MG63 (cell line): ENCODE measurements at places on chromosomes 3 and 15. TPM values are rescaled to one million over a fixed set of nuclear protein-coding genes. Genes with fewer than 3 reads are reported as not detected.

CYB561D2 gene
- 21.9 and 35.5 TPM in 2 replicates for total RNA-seq

DNA sequence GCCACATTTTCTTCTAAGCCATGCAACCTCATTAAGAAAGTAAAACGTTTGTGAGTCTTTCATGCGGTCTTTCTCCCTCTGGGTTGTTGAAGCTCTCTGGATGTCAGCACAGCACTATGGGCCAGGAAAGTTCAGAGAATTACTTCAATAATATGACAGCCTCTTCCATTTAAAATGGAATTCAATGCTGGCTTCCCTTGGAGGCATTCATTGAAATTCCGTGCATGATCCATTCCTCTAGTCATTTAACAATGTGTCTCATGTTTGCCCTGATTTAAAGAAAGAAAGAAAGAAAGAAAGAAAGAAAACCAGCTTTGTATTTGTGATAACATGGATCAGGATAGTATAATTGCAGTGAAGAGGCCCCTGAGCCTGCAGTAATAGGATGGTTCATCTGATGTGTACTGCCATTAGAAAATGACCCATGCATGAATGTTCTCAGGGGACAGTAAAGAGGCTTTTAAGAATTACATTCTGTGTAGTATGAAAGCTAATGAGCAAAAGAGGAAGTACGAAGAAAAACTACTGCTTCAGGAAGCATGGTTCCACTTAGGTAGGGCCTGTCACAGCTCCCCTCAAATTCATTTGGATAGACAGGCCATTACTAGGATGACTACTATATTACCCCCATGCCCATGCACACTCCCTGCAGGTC, 146.0 kb downstream of the ARPP21 start:
- no peak for DNase-seq

- no peak for DNase-seq
These were observed 12.5 kb downstream of the P2RY14 start for GRCh38 chr3:151265866-151266265.

ADAMTS9 gene
- not detected in 2 replicates for total RNA-seq

GRCh38 chr15:56804938-56805337, 71.6 kb upstream of the ZNF280D start:
- DNase-seq: no peak

GRCh38 chr3:127867986-127868385, 45.7 kb upstream of the MGLL start:
- DNase-seq: no peak

- no peak for DNase-seq
These were observed 93.2 kb downstream of the DGKG start for GRCh38 chr3:186268616-186269448.

DNA sequence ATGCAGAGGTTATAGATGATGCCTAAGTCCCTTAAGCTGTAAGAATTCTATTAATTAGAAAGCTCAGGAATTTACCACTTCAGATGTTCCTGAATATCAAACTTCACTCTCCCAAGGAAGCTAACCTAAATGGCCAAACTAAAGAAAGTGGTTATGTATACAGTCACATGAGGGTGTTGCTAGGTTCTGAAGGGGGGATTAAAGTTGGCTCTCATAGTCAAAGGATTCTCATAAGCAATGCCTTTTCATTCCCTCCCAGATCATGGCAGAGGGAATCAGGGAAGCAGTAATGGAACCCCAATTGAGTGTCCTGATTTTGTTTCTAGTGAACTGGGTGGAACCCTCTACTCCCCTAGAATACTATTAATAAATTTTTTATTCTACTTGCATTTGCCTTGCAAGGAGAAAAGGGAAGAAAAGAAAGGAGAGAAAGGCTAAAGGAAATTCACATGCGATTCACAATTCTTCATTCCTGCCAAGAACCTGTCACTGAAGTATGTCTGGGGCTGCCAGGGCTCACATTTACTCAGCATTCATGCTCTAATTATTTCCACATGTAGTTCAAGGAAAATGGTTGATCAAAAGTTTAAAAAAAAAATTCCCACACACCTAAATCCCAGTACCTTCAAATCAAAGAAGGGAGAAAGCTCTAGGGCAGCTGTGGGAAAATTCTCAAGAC, 25.1 kb downstream of the FSTL1 start:
- peak; percentile 62 for DNase-seq

GRCh38 chr3:48058091-48058490, 41.9 kb upstream of the MAP4 start:
- peak; percentile 16 for DNase-seq

PLCH1 gene
- total RNA-seq: not detected in 2 replicates

DNA sequence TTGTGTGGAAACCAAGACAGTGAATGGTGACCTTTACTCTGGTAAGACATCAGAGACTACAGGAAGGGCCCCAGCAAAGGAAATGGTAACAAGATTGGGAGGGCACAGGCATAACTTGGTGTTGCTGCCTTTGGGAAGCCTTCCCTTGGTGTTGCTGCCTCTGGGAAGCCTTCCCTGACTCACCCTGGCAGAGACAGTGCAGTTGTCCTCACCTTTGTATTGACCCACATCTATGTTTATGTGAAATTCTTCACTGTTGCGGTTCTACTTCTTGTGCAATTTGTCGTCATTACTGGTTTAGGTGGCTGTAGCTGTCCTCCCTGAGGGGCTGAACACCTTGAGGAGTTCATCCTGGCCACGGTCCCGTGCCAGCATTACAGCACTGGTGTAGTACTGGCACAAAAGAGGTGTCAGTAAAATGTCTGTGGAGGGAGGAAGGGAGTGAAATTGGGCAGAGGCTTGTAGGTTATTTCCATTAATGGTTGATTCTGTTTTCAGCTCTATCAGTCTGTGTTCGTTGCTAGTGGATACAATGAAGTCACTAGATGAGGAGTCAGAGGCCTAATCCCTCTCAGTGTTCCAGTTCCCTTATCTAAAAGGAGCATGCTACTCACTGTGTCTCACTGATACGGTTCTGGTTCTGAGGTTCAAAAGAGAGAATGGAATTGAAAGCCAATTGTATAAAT, 21.6 kb downstream of the IFT122 start:
- no peak for DNase-seq

GRCh38 chr3:62558549-62559112, 185.3 kb upstream of the FEZF2 start:
- no peak for DNase-seq

C3orf85 gene
- total RNA-seq: not detected in 2 replicates

- DNase-seq: no peak
These were observed 133.3 kb downstream of the EPHB1 start for GRCh38 chr3:134928392-134928791.

GRCh38 chr3:126983653-126984390, 907 bp downstream of the PLXNA1 start:
- peak; percentile 55 for DNase-seq

DNA sequence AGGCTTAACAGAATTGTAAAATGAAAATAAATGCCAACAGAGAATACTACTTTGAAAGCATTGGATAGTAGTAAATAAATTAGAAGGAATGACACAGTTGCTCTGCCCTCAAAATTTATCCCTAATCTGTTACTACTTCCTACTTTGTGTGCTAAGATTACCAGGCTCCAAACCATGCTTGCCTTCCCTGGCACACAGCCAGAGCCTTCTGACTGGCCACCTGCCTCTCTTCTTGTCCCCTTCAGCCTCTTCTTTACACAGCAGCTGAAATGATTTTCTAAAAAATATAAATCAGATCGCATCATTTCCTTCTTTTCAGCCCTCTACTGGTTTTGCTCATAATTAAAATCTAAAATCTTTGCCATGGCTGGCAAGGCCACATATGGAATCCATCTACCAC, 334.1 kb downstream of the FHIT start:
- DNase-seq: no peak

GRCh38 chr15:101510212-101511197, 21.0 kb upstream of the PCSK6 start:
- DNase-seq: no peak

- peak; percentile 71 for DNase-seq
These were observed 437 bp downstream of the KLF13 start for GRCh38 chr15:31326875-31327668.

EPHA6 gene
- total RNA-seq: 0.30 TPM in 1 of 2 replicates, not detected in the other

DNA sequence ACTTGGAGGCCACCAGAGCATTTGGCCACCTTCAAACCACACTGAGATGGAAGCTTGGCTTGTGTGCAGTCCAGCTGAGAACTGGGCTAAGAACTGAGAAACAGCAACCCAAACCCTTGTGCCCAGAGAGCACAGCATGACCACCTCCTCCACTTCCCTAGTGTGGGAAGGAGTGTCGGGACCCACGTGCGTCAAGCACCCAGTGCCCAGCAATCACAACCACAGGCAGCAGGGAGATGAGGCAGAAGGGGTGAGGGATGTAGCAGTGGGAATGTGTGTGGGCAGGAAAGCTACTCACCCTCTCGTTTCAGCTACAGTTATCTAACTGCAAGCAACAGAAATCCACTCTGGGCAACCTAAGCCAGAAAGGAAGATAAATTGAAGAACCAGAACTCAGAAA, 25.0 kb upstream of the RFTN1 start:
- DNase-seq: no peak

GRCh38 chr3:4633078-4634004, 140.2 kb downstream of the ITPR1 start:
- no peak for DNase-seq

DNA sequence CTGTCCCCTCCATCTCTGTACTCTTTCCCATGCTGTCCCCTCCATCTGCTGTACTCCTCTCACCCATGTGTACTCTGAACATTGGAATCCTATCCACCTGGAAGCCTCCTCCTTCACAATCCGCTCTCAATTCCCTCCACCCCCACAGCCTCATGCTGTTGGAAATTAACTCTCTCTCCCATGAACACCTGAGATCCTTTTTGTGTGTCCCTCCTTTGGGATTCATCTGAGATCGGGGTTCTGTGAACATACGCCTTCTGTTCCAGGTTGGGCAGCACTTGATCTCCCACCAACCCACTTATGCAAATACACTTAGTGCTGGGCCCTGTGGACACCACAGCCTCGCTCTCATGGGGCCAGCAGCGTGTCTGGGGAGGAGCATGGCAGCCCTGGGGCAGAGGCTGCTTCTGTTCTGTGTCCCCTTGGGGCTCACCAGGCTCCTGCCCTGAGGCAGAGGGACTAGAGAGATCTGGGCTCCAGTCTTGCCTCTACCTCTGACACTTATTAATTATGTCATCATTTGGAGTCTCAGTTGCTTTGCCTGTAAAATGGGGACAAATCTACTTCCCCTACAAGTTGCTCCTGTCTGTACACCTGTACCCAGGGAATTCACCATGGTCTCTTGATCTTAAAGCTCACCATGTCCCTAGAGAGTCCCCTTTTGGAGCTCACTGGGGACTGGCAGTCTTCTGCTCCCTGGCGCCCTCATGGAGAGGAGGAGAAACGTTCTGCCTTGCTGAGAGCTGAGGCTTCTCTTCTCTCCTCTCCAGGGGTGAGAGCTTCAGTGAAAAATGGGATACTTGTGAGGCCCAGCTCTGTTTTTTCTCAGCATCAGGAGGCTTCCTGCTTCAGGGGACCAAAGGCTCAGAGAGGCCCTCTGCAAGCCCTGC, 42.7 kb downstream of the ITGA11 start:
- DNase-seq: no peak

DNA sequence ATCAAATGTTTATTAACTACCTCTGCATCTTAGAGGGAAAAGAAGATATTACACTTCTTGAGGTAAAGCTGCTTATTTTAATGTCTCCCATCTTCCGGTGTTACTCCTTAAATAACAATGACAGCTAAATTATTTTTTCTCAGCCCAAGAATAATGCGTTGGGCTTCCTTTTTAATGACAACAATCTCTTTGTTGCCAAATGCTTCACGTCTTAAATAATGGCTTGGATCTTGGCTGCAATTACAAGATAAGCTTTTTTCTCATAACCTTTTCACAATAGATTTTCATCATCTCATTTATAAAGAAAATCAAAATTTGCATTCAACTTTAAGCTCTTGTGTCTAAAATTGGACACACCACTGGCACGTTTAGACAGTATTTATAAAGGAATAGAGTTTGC, 89.2 kb upstream of the COL8A1 start:
- DNase-seq: no peak

GRCh38 chr3:126358816-126359181, 1.6 kb upstream of the KLF15 start:
- no peak for DNase-seq

DNA sequence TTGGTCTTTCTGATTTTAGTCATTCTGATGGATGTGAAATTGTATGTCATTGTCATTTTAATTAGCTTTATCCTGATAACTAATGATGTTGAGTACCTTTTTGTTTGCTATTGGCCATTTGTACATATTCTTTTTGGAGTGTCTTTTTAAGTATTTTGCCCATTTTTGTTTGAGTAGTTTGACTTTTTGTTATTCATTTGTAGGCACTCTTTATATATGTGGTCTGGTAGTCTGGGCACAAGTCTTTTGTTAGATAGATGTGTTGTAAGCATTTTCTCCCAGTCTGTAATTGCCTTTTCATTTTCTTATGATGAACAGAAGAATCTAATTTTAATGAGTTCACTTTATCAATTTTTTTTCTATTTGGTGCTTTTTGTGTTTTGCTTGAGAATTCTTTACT, 14.6 kb downstream of the GPR160 start:
- no peak for DNase-seq

DNA sequence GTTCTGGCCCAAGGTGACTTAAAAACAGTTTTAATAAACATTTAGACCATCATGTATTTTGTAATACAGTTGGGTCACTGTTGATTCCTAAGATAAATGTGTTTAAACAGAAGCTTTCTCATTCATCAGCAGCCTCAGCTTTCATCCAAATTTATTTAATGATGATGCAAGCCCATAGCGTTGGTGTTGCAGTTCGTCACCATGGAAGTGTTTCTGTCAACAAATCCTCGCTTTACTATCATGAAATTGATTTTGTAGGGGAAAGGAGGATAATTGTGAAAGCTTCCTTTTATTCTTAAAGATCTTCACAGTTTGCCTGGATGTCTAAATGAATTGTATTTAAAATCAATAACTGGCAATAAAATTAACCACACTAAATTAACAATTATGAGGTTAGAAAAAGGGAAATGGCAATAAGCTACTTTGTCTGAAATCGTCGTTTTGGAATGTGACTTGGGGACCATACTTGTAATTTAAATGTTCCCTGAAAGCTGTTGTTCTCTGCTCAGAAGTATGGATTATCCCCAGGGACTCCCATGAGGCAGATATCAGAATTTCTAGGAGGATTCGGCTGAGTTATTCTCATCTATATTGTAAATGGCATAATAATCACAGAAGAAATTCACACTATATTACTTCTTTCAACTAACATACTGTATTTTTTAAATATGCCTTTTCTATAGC, 29.0 kb downstream of the CMSS1 start:
- DNase-seq: no peak

- DNase-seq: no peak
These were observed 159.5 kb upstream of the TBC1D5 start for GRCh38 chr3:17901893-17902292.

DNA sequence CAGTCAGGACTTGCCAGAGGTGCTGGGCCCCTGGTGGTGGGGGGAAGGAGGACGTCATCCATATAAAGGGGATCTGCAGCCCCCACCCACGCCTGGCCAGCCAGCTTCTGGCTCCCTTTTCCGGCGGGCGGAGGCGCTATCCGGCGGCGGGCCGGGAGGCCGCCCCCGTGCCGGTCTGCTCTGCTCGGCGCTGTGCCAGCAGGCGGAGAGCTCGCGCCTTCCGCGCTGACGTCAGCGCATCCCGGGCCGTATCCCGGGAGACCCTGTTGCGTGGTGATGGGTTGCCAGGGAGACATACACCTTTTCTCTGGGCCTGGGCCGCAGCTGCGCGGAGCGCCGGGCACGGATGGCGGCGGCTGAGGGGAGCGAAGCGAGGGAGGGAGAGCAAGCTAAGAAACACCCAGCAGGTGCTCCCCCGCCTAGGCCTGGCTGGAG, 1.1 kb downstream of the FAM131A start:
- no peak for DNase-seq

SI gene
- not detected in 2 replicates for total RNA-seq

- peak; percentile 16 for DNase-seq
These were observed 44.4 kb upstream of the PSMD6 start for GRCh38 chr3:64067506-64068346.

GRCh38 chr15:83837945-83838571, 184.1 kb downstream of the ADAMTSL3 start:
- DNase-seq: peak; percentile 67
